Activated naive CD8-positive, alpha-beta T cell treated with anti-CD3 and anti-CD28 coated beads, Interleukin-2, amount 50 U/mL, for 16 hours (primary cell): ENCODE measurements at places on chromosomes 2 and 18.

DNA sequence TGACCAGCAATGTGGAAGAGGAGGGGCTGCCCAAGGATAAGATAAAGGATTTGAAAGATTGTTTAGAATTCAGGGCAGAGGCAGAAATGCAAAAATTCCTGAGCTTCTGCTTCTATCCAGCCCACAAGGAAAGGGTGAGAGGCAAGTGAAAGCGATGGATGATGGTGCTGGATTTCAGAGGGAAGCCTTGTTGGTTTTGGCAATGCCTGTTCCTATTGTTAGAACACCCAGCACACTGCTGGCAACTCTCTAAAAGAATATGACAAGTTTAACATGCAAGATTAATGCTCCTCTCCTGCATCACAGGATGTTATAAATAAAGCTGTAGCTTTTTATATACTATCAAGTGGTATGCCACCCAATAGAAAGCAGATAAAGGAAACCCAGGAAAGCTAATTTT, 92.6 kb downstream of the ZNF385B start:
- no peak for DNase-seq

DNA sequence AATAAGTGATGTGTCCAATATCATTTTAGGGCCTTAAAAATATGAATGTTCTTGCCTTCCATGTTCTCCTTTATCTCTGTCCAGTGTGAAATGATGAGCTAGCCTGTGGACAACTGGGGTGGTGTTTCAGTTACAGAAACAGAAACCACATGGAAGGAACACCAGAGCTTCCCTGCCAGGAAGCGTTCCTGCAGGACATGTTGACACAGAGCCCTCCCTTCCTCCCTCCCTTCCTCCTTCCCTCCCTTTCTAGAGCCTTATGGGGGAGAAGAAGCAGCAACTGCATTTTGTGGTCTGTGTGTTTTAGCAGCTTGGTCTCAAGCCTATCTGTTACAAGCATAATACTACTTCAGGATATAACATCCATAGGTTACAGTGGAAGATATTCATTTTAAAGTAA, 539.7 kb upstream of the NETO1 start:
- DNase-seq = no peak

DNA sequence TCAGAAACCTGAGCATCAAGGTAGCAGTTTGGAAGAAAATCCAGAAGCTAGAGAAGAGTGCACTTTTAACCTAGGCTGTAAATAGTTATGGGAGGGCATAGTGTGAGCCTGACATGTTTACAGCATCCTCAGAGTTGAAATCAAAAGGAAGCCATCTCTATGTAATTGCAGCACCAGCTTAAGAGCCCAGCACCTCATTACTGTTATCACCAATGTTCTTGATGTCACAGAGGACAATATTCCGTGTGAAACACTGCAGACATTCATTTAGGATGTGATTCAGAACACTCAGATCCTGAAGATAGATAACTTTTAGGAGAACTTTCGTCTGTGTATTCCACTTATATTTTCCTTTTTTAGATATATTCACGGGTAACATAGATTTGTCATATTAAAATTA, 48.1 kb downstream of the FBXO36 start:
- DNase-seq = no peak

- DNase-seq = no peak
These were observed 72.3 kb downstream of the BARD1 start for GRCh38 chr2:214737188-214737587.

DNA sequence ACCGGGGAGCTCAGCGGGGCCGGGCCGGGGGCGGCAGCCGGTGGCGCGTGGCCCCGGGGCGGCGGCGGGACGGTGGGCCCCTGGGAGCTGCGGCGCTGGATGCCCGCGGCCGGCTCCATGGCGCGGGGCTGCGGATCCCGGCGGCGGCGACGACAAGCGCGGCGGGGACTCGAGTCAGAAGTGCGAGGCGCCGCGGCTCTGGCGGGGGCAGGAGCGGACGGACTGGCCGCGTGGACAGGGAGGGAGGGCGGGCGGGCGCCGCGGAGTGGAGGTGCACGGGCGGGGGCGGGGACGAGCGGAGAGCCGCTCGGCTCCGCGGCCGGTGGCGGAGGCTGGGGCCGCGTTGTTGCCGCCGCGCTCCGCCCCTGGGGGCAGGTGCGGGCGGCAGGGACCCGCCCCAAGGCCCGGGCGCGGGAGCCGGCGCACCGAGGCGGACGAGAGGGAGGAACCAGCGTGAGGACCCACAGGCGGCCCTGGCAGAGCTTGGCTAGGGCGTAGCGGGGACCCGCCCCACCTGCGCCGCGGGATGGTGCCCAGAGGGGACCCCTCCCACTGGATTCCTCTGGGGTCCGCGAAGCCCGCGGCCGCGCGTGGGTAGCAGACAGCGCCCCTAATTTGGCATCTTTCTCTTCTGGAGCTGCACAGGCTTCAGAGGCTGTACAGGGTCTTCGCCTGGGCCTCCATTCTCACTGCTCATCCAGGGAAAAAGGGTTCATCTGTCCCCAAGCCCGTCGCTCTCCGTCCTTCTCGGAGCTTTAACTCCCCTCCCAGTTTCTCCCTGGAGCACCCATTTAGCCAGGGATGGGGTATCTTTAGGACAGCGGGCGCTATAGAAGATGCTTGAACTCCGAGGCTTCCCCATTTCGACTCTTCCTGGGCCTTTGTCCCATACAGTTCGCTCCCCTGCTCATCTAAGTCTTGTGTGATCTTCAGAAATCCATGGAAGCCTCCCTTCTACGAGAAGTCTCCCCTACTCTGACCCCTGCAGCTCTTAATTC, at the start of gene TMEM163:
Gene TMEM163 (minus strand): TSS at position 184 of the 998 bp plus-strand sequence.
- DNase-seq = no peak

DNA sequence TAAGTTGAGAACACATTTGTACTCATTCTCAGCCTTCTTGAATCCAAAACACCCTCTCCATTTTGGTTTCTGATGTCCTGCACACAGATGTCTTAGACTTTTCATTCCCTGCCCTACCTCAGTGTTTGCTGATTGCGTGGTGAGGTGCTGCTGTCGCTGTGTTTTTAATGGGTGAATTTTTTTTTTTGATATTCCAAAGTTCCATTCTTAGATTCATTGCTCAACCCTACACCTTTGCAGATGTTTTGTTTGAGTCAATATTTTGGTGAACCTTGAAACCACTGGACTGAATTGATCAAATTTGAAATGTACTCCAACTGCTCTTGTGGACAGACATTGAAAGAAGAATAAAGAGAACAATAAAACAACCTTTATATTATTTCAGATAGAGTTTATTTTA, 130.4 kb upstream of the DSEL start:
- no peak for DNase-seq

DNA sequence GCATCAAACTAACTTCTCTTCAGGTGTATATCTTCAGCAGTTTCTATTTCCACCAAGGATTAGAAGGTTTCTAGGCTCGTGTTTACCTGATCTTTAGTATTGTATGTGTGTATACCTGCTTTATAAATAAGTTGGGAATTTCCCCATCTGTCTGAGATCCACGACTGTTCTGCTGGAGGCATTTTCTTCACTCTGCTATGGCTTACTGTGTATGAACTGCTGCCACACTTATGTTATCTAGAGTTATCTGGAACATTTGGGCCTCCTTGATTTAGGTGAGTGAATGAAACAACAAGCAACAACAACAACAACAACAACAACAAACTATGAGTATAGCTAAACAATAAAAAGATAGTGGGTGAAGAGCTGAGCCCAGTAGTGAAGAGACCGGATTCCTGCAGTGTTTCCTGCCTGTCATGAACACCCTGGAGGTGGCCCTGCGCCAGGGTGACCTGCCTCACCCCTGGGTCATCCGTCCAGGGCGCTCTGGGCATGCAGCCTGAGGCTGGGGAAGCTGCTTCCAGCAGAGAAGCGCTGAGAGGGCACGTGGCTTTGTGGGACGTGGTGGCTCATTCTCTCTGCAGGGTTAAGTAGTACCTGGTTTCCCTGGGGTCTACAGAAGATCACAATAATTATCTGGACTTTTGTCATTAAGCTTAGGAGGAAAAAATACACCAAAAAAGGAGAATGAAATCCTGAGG, 56.1 kb upstream of the GATA6 start:
- no peak for DNase-seq

DNA sequence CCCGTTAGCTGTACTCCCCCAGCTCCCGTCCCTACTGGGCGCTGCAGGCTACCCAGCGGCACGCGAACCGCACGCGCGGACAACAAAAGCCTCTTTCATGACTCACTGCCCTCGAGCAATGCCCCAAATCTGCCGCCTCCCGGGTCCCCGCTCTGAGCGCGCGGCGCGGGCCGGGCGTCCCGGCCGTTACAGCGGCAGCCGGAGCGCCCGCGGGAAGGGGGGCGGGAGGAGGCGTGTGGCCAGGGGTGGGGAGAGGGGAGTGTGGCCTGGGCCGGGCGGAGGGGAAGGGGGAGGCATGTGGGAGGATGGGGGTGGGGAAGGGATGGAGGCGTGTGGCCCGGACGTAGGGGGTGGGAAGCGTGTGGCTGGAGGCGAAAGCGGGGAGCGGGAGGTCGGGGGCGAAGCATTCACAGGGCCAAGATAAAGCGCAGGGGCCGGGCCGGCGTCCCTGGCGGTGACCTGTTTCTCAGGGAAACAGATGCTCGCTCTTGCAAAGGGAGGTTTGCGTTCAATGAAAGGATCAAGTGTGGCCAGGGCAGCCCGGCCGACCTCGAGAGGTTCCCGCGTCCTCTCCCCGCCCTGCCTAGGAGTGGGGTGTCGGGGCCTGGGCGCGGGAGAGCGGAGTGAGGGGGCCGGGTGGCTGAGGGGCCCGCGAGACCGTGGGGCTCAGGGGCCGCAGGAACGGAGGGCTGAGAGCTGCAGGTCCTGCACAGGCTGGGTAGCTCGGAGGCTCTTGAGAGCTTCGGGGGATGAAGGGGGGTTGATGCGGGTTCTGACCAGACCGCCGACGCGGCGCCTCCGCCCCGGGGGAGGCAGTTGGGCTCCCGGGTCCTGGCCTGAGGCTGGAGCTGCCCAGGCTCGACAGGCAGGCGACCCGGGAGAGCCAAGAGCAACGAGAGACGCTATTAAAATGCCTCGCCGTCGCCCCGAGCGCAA, 3.5 kb upstream of the NEUROD1 start:
- no peak for DNase-seq

GRCh38 chr18:8988260-8988871, 114.1 kb upstream of the NDUFV2 start:
- no peak for DNase-seq

DNA sequence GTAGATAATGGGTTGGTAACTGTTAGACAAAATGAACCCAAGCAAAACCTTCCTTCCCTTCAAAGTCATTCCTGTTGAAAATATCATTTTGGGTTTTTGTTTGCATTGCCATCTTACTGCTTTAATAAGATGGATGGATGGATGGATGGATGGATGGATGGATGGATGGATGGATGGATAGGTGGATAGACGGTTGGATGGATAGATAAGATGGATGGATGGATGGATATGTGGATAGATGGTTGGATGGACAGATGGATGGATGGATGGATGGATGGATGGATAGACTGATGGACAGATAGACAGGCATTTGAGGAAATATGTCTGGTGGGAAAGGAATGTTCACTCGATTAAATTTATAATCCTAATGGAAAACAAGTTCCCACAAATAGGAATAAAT, 133.2 kb downstream of the COL4A4 start:
- no peak for DNase-seq

DNA sequence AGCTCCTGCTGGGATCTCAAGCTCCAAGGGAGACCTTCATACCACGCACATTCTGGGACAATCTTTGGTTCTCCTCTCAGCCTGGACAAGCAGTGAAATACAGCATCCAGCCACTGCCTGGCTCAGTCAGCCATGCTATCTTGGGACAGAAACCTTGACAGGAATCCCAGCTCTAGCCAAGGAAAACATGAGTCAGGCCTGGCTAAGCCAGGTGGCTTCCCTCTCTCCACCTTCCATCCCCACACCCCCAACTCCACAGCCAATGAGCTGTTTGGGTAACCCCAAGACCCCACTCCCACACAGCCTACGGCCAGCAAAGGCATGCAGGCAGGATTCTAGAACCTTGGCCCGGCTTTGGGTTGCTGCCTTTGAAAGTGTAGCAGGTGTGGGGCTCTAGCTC, 64.9 kb downstream of the MCFD2 start:
- DNase-seq = no peak

DNA sequence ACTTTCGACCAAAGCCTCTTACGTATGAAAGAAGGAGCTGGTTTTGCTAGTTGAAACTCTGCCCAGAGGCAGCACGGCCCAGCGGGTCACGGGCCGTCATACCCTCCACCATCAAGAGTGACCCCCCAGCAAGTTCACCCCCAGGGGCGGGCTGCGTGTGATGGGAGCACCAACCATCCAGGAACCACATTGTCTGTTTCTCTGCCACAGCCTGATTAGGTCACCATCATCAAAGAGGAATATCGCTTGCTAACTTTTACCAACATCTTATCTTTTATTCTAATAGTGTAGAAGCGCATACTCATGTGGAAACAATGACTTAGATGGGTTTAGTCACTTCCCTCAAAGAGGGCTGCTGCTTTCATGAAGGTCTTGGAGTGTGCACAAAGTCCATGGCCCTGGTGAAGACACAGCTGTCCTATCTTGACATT, 116.6 kb upstream of the SMIM21 start:
- no peak for DNase-seq

DNA sequence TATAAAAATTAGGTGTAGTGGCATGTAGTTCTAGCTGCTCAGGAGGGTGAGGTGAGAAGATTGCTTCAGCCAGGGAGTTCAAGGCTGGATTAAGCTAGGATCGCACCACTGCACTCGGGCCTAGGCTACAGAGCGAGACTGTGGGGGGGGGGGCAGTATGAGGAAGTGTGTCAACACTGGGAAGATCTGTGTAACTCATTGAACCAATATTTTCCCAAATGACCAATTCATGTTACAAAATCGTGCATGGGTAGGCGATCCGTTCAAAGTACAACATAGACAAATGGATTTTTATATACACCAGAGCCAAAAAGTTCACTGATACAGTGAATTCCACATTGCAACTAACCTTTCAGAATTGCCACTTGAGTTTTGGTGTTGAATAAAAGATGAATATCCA, 8.1 kb downstream of the SMAD4 start:
- no peak for DNase-seq

DNA sequence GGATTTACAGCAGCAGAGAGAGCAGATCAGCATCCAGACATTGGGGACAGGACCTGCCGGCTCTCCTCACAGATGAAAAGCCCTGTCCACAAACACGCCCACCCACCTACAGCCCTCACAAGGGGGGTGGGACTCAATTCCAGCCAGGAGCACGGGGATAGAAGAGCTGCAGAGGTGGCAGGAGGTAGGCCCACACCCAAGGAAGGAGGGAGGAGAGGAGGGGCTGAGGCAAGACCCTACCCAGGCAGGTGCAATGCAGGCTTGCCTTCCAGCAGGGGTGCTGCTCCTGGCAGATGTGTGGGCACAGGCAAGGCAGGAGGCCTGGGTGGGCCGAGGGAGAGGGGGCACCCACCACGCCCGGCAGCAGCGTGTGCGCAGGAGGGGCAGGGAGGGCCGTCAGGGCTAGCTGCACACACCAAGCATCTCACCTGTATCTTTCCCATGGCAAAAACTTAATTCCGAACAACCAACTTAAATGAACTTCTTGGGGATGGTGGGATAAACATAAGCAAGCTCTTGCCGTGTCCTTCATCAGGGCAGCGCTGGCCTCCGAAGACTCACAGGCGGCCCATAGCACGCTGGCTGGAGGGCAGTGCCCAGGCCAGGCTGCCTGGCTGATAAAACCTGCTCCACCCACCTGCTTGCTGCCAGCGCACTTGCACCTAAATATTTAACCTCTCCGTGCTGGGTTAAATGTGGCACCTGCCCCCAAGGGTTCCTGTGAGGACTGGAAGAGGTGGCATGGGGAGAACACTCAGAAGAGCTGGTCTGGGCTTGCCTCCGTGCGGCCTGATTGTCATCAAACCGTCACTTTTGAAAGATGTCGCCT, 219.5 kb downstream of the HDAC4 start:
- no peak for DNase-seq
